ENCODE measurements at places on chromosomes 16 and 17.

- DNase-seq: no peak
These were observed 82.9 kb upstream of the CHMP6 start for GRCh38 chr17:80908776-80909175.

DNA sequence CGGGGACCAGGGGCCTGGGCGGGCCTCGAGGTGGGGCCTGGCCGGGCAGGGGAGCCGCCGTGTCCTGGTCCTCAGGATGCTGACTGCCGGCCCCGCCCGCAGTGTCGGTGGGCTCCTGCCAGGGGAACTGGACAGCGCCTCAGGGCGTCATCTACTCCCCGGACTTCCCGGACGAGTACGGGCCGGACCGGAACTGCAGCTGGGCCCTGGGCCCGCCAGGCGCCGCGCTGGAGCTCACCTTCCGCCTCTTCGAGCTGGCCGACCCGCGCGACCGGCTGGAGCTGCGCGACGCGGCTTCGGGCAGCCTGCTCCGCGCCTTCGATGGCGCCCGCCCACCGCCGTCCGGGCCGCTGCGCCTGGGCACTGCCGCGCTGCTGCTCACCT lies 2.3 kb upstream of the PAQR4 start:
- no peak for DNase-seq

DNA sequence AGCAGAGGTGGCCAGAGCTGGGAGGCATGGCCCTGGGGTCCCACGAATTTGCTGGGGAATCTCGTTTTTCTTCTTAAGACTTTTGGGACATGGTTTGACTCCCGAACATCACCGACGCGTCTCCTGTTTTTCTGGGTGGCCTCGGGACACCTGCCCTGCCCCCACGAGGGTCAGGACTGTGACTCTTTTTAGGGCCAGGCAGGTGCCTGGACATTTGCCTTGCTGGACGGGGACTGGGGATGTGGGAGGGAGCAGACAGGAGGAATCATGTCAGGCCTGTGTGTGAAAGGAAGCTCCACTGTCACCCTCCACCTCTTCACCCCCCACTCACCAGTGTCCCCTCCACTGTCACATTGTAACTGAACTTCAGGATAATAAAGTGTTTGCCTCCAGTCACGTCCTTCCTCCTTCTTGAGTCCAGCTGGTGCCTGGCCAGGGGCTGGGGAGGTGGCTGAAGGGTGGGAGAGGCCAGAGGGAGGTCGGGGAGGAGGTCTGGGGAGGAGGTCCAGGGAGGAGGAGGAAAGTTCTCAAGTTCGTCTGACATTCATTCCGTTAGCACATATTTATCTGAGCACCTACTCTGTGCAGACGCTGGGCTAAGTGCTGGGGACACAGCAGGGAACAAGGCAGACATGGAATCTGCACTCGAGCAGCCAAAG lies 2.3 kb downstream of the CSF3 start:
- no peak for DNase-seq

DNA sequence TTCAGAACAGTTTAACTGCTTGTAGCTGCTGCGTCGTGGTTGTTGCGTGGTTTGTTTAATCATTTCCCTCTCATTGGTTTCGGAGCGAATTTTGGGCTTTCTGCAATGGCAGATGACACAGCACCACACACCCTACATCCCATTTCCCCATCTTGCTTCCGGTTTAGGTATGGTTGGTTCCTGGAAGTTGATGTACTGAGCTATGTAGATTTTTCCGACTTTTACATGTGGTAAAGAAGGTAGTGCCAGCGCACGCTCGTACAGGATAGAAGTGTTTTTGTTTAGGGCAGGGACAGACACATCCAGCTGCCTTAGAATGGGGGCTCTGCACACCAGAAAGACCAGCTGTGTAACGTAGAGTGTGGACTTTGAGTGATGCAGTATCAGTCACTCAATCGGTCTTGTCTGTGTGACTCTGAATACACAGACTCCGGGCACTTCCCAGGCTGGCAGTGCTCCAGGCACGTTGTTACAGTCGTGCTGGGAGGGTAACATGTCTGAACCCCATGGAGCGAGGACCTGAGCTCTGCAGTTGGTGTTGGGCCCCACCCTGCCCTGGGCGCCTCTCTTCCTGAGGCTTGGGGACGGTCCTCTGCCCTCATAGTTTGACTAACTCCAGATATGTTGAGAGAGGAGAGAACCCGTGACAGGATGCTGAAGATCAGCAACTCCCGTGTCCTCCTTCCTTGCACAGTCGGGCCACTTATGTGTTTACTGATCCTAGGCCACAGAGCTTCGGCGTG lies 172.0 kb upstream of the CHMP6 start:
- no peak for DNase-seq

DNA sequence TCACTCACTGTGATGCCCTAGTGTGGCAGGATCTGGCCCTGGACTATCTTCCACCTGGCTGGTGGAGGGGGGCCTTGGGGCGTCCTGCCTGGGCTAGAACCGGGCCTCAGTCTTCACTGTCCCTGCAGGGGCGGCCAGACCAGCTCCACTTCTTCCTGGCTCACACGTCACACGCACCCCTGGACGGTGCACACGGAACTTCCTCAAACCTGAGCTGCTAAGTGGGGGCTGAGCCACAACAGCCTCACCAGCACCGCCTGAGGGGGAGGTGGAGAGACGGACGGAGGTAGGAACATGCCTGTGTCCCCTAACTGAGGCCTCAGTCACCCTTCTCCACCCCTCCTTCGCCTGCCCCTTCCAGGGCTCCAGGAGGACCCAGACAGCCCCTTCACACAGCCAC lies 36.6 kb downstream of the TIMM22 start:
- no peak for DNase-seq

GRCh38 chr16:85570213-85570734 lies 42.8 kb upstream of the GSE1 start:
- no peak for DNase-seq

DNA sequence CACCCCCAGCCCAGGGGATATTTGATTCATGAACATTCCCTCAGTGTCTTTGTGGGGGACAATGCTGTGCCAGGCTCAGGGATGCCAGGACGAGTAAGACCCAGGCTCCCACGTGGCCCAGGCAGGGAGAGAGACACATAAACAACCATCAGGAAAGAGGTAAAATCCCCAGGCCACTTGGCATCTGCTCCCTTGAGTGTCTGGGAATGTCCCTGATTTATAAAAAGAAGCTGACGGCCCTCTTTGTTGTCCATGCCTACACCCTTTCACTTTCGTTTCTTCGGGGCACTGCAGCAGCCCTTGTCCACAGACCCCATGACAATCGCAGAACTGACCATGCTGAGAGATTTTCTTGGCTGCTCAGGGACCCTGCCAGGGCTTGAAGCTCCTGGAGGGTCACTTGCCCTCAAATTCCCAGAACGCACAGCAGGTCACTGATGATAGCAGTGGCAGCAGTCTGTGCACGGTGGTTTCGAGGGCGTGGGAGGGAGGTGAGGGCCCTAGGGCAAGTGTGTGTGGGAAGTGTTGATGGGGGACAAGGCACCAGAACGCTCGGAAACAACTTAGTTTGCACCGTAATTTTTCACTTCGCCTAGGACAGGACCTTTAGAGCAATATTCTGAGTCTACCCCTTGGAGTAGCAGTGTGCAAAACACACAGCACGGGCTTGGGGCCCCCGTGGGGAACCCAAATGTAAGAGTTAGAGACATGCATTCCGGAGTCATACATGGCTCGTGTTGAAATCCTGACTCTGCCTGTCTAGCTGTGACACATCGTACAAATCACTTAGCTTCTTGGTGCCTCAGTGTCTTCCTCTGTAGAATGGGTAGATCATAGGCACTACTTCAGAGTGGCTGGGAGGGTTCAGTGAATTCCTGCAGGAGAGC lies 4.7 kb downstream of the NOD2 start:
- DNase-seq: no peak

- DNase-seq: no peak
These were observed 6.6 kb upstream of the IGFBP4 start for GRCh38 chr17:40436636-40437035.

DNA sequence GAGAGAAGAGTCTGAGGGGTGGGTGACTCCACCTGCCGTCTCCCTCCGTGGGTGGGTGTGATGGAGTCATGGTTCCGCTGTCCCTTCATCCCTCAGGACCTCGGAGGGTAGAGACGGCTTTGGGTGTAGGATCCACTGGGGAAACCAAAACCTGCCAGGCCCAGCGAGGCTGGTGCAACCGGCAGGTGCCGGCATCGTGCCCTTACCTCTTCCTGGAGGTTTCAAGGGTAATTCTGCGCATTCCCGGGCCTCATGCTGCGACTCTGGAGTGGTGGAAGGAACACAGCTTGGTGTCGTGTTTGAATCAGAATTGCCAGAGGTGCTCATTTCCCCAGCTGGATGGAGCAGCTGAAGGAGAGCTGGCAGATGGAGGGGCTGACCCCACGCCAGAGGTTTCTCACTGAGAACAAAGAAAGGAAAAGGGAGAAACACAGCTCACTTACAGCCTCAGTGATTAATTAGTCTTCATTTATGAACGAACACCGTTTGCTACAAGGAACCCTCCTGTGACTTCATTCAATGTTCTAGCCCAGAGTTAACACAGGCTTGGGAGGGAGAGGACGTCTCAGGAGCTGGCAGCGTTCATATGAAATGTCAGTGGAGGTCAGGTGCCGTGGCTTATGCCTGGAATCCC lies 16.3 kb upstream of the ATP2A3 start:
- DNase-seq: no peak

GRCh38 chr17:3544365-3544764 lies 13.2 kb downstream of the TRPV3 start:
- DNase-seq: no peak

GRCh38 chr16:29154676-29155121 lies 169.8 kb downstream of the LAT start:
- DNase-seq: no peak

DNA sequence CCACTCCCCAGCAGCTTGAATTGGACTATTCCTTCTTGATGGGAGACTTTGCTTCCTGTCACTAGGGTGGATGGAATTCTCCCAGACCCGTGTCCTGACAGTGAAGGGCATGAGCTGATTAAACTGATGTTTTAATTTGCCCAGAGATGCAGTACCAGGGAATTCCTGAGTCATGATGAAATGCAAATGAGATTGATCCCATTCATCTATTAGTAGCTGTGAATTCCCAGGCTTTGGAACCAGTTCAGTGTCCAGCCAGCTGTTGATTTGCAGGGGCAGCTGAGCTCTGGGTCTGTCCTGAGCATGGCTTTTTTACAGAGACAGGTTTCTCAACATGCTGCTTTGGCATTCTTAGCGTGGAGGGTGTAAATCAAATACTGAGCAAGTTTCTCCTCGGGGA lies 157.9 kb downstream of the PITPNC1 start:
- DNase-seq: no peak

GRCh38 chr16:46976550-46976949 lies 3.1 kb upstream of the DNAJA2 start:
- no peak for DNase-seq

DNA sequence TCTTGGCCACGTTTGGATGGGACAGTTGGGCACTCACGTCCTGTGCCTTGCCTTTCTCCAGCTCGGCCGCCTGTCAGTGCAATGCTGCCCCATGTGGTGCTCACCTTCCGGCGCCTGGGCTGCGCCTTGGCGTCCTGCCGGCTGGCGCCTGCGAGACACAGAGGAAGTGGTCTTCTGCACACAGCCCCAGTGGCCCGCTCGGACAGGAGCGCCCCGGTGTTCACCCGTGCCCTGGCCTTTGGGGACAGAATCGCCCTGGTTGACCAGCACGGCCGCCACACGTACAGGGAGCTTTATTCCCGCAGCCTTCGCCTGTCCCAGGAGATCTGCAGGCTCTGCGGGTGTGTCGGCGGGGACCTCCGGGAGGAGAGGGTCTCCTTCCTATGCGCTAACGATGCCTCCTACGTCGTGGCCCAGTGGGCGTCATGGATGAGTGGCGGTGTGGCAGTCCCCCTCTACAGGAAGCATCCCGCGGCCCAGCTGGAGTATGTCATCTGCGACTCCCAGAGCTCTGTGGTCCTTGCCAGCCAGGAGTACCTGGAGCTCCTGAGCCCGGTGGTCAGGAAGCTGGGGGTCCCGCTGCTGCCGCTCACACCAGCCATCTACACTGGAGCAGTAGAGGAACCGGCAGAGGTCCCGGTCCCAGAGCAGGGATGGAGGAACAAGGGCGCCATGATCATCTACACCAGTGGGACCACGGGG lies 7.1 kb downstream of the ACSF3 start:
- no peak for DNase-seq

GRCh38 chr17:82242698-82242976 lies 13.8 kb downstream of the SLC16A3 start:
- DNase-seq: no peak

- DNase-seq: no peak
These were observed 2335.5 kb downstream of the TP53TG3F start for GRCh38 chr16:35794896-35795295.

DNA sequence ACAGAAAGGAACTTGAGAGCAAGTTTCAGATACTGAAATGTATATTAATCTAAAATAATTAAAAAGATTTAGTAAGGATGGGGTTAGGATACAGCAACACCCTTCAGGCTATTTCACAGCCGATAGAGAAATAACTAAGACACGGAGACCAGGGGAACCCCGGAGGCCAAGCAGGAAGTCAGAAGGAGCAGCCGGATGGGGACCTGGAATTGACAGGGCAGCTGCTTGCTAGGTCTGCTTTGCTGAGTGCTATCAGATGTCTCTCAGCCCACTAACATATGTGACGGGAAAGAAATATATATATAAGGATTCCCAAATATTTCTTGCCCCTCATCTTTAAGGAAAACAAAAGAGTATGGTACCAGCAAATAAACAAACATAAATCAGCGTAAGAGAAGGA lies 154.1 kb upstream of the CDH5 start:
- no peak for DNase-seq

DNA sequence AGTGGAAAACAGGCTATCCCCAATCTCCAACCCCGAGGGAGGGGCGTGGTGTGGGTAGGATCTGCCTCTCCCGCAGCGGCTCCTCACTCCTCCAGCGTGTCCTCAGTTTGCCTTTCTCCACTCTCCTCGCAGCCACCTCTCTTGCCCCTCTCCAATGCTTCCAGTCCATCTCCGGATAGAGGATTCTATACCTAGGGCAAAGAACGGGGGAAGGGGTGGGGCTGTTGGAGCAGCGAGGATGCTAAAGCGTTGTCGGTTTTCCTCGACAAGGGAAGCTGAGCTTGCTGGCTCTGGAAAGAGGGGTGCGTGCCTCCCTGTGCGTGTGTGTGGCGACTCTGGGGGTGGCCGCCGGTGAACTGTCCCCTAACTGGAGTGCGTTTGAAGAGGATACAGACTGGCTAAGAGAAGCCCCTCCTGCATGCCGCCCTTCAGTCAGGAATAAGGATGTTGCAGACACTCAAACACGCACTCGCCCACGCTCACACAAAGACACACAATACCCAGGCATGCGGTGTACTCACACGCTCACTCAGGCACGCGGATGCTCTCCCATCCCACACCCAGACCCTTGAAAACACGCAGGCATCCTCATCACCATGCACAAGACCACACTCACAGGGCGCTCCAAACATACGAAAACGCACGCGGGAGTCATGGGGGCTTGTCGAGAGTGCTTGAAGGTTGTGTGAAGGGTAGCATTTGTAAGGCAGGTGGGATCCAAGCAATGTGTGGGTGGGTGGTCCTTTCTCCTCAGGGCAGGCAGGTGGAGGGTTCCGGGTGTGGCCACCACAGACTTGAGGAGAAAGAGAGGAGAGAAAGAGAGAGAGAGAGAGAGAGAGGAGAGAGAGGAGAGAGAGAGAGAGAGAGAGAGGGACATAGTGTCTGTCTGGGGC lies 655 bp upstream of the GPR139 start:
- DNase-seq: no peak

GRCh38 chr16:35011-35677 lies 18.3 kb downstream of the POLR3K start:
- no peak for DNase-seq

Data from non-pigmented ciliary epithelial cell (primary cell).